ENCODE measurements at places on chromosomes 16 and 17. TPM values are rescaled to one million over a fixed set of nuclear protein-coding genes. Genes with fewer than 3 reads are reported as not detected.

Gene LLGL1
- total RNA-seq = 25.6 TPM

Gene CACNG4
- total RNA-seq = 4.0 TPM

Gene SOCS1
- 6.9 TPM for total RNA-seq

Gene IRX5
- 0.90 TPM for total RNA-seq

Gene CDRT15L2
- total RNA-seq = not detected

Gene MYH13
- total RNA-seq = 0.05 TPM

Gene SLFN12L
- 3.6 TPM for total RNA-seq

Gene CALCOCO2
- total RNA-seq = 67.5 TPM

Gene KRTAP2-2
- not detected for total RNA-seq

Gene TBC1D3C
- total RNA-seq = 1.0 TPM

Gene TPSAB1
- total RNA-seq = 10.8 TPM

Gene CRHR1
- total RNA-seq = 0.26 TPM

Gene TP53TG3
- not detected for total RNA-seq

Gene CCL5
- total RNA-seq = 0.58 TPM

Gene HOXB8
- 0.85 TPM for total RNA-seq

Gene CEP295NL
- 4.8 TPM for total RNA-seq

Gene PLA2G15
- total RNA-seq = 14.1 TPM

Gene MSRB1
- total RNA-seq = 4.0 TPM

Gene PDILT
- not detected for total RNA-seq

Gene GRIN2A
- 0.21 TPM for total RNA-seq

Gene KIF18B
- 2.5 TPM for total RNA-seq

Gene SYCE1L
- total RNA-seq = 0.90 TPM

Gene SRCIN1
- total RNA-seq = 2.7 TPM

Gene KRT40
- total RNA-seq = not detected

Gene CACNA1G
- 6.6 TPM for total RNA-seq

Gene ABI3
- total RNA-seq = 3.0 TPM

Gene SLC6A4
- 0.37 TPM for total RNA-seq

Gene HBZ
- total RNA-seq = 0.85 TPM

Gene DNAI2
- not detected for total RNA-seq

Gene FOXN1
- 0.11 TPM for total RNA-seq

Gene CMTM2
- total RNA-seq = not detected

Gene DOC2B
- 5.1 TPM for total RNA-seq

Gene NLK
- 28.1 TPM for total RNA-seq

Gene GP2
- total RNA-seq = 0.79 TPM

Gene FAHD1
- 35.2 TPM for total RNA-seq

Gene TP53TG3C
- not detected for total RNA-seq

Gene GGT6
- 13.0 TPM for total RNA-seq

Gene SDR42E2
- not detected for total RNA-seq

Gene BOLA2B
- total RNA-seq = 10.2 TPM

Gene RPTOR
- 23.5 TPM for total RNA-seq

Gene HS3ST3A1
- total RNA-seq = 0.53 TPM

Gene ACSM5
- total RNA-seq = 0.32 TPM

Gene PRSS33
- total RNA-seq = not detected

Gene GAS7
- total RNA-seq = 86.7 TPM

Gene DLX3
- not detected for total RNA-seq

Gene POLR2A
- total RNA-seq = 52.3 TPM

Gene TNFRSF17
- total RNA-seq = not detected

Gene GUCY2D
- not detected for total RNA-seq

Data from urinary bladder (tissue), 4 donors.